ENCODE measurements at places on chromosomes 3 and 15.
A peak's percentile ranks its signal among the peaks of the same experiment; 100 is the strongest.

GRCh38 chr3:43953814-43954692 lies 263.3 kb downstream of the ABHD5 start:
- DNase-seq, result peak; percentile 36

- DNase-seq, result no peak
Measured at GRCh38 chr3:4551051-4551711, 58.0 kb downstream of the ITPR1 start.

GRCh38 chr3:156888176-156888575 lies 62.0 kb downstream of the LEKR1 start:
- DNase-seq, result no peak

DNA sequence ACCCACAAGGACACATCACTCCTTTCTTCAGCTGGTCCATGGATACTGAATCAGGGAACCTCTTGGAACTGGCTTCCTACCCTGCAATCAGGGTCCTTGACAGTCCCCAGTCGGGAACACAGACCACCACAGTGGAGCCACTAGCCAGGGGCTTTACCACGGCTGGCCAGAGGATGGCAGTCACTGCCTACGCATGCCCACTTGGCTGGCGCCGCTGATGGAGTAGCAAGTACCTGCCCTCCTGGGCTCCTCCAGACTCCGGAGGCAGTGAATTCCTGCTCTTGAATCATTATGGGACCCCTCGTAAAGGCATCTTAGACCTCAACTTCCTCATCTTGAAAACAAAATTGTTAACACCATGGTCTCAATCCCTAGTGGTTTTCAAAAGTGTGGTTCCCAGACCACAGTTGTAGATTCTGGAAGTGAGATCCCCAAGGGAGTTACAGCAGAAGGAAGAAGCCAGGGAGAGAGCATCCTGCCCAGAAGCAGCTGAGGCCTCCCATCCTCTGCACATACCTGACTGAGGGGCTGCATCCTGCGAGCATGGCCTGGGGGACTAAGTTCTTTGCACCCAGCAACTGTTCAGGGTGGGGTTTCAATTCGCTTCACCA lies 9.1 kb upstream of the SKIC8 start:
- peak; percentile 80 for DNase-seq

DNA sequence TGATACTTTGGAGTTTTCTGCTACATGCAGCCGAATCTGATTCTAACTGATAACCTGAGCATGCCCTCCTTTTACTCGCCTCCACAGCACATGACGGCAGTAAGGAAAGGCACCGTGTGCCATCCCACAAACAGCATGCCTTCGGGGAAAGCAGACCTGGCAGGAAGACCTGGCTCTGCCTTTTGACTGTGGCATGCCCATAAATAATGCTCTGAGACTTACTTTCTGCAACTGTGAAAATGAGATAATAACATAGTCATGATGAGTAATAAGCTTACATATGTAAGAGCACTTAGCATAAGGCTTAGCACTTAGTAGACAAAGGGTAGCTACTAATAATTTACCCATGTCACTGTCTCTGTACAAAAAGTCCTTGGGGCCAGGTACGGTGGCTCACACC lies 32.9 kb downstream of the MTHFS start:
- DNase-seq, result no peak

GRCh38 chr3:11954312-11954934 lies 49.8 kb upstream of the SYN2 start:
- DNase-seq, result no peak

GRCh38 chr15:57150066-57150865 lies 226.0 kb upstream of the CGNL1 start:
- DNase-seq, result no peak

Data from AG08396 (cell line).